Fibroblast of skin of abdomen (primary cell): ENCODE measurements at places on chromosomes 16 and 17.
A peak's percentile ranks its signal among the peaks of the same experiment; 100 is the strongest.

GRCh38 chr16:2715519-2715918, 4.5 kb downstream of the PRSS27 start:
- DNase-seq: peak; percentile 40

GRCh38 chr17:77826132-77826873, 132.2 kb upstream of the TNRC6C start:
- no peak for DNase-seq

- no peak for DNase-seq
Observed at GRCh38 chr17:73954951-73955350, 248.5 kb upstream of the RPL38 start.

GRCh38 chr17:33090806-33091205, 99.2 kb downstream of the SPACA3 start:
- no peak for DNase-seq

- DNase-seq: peak; percentile 37
Observed at GRCh38 chr16:11708421-11708820, 34.2 kb downstream of the TXNDC11 start.

GRCh38 chr16:3475604-3476375, 19.5 kb downstream of the C16orf90 start:
- no peak for DNase-seq

- DNase-seq: no peak
Observed at GRCh38 chr16:11687601-11688519, 19.6 kb downstream of the SNN start.

DNA sequence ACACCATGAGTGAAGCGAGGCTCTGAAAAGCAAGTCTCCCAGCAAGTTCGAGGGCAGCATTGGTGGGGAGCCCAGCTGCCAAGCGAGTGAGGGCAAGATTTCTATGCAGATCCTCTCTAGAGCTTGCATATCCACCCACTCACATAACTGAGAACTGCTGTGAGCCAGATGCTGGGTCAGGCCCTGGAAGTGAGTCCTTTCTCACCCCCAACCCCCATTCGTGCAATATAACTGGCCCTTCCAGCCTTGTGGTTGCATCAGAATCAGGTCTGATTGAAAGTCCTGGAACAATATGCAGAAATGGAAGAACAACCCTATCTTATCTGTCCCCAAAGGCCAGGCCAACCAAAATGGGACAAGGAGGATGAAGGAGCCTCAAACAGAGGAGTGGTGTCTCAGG, 146.6 kb downstream of the IRX5 start:
- peak; percentile 32 for DNase-seq

DNA sequence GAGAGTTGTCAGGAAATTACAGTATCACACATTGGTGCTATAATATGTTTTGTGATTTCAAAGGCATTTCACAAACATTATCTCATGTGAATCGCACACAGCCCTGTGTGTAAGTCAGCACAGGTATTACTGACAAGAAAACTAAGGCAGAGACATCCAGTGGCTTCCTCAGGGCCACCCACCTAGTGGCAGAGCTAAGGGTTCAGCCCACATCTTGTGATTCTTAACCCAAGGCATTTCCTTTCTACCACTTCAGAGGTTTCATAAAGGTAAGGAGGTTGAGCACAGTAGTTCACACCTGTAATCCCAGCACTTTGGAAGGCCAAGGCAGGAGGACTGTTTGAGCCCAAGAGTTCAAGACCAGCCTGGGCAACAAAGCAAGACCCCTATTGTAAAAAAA, 58.2 kb downstream of the STX8 start:
- no peak for DNase-seq

GRCh38 chr17:6749519-6749918, 6.3 kb upstream of the XAF1 start:
- peak; percentile 45 for DNase-seq

- DNase-seq: no peak
Observed at GRCh38 chr17:50939795-50940684, 73.9 kb upstream of the TOB1 start.

- DNase-seq: peak; percentile 99
Observed at GRCh38 chr16:55494994-55495421, 13.9 kb upstream of the LPCAT2 start.

DNA sequence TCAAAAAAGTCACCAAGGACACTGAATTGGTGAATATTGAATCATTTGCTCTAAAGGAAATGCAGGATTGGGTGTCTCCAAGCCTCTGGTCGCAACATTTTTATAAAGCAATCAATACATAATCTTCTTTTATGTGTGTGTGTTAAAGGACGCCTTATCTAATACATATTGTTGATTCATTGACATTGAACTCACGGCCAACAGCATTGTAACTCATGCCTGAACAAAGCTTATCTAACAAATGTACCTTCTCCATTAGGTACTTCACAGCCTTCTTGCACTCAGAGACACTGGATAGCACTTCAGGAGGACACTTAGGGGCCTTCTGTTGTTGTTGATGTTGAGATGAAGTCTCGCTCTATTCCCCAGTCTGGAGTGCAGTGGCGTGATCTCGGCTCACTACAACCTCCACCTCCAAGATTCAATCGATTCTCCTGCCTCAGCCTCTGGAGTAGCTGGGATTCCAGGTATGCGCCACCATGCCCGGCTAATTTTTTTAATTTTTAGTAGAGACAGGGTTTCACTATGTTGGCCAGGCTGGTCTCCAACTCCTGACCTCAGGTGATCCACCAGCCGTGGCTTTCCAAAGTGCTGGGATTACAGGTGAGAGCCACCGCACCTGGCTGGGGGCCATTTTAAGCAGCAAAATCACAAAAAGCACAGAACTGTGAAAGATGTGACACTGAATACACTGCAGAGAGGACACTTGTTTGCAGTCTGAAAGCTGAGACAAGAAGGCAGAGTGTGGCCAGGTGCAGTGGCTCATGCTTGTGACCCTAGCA, 13.2 kb upstream of the PDXDC1 start:
- DNase-seq: no peak

GRCh38 chr16:212999-213398, 16.2 kb downstream of the LUC7L start:
- DNase-seq: no peak

- no peak for DNase-seq
Observed at GRCh38 chr16:5557966-5558365, 460.4 kb upstream of the EEF2KMT start.

GRCh38 chr16:89473136-89473712, 17.1 kb downstream of the ANKRD11 start:
- DNase-seq: no peak

DNA sequence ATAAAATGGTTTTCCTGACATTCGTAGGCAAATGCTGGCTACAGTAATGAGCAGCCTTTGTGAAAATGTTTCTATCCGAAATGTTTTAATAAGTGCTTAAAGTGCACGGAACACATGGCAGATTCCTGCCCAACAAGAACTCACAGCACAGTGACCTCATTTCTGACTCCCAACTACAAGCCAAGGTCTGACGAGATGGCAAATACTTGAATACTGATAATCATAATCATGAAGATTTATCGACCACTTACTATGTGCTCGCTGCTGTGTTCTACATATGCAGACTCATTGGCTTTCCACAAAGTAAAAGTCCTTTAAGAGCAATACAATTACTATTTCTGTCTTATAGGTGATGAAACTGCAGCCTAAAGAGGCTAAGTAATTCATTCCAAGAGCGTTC, 238.1 kb upstream of the CDH5 start:
- peak; percentile 57 for DNase-seq

GRCh38 chr16:892536-893255, 78.1 kb downstream of the LMF1 start:
- DNase-seq: no peak

DNA sequence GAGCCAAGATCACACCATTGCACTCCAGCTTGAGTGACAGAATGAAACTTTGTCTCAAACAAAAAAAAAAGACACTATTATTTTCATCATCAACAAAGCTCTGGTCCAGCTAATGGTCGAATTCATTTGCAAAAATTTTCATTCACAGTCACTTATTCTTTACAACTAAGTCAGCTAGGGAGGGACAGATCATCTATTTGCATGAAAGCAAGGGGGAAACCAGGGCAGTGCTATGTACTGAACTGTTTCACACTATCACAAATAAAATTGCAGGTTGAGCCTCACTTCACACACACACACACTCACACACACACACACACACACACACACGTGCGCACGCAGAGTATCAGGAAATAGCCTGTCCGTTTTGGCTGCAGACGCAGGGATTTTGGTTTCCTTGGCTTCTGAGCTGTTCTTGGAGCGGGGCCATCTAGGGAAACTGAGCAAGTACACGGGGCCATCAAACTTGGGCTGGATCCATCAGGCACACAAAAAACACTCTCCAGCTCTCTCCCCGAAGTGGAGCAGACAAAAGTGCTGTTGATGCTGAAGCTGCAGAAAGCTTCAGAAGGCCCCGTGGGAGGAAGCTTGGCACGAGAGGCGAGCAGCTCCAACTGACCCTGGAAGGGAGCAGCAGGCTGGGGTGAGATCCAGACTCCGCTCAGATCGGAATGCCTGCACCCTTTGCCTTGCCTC, 44.3 kb upstream of the HELZ start:
- peak; percentile 42 for DNase-seq

DNA sequence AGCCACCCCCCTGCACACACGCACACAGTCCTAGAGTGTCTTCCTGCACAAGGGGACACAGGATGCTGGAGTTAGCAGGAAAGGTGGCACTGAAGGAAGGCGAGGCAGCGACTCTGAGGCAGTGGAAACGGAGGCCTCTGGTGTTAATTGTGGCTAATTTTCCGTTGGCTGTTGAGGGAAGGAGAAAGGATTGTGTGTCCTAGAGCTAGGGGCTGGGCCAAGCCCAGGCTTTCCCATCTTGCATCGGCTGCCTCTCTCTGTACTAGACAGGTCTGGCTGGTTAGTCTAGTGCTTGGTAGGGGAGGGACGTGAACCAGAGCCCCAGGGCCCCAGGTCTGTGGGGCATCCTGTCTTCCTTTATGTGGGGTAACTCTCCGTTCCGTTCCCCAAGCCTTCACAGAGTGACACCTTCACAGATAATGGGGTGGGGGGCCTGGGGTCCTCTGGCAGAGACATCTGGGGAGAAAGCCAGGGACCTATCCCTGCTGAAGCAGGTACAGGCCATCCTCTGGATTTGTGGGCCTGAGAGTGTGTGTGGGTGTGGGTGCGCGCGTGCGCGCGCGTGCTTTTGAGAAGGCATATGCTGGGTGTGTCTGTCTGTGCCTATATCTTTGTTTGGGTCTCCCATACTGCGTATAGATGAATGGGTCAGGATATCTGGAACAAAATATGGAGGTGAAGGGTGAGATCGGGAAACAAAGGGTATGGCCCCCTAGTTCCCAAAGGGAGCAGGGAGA, at the start of gene CHD3:
Gene CHD3 (plus strand): TSS at position 606 of the 737 bp plus-strand sequence. CDS start 212 bp downstream, outside the sequence.
- peak; percentile 20 for DNase-seq

DNA sequence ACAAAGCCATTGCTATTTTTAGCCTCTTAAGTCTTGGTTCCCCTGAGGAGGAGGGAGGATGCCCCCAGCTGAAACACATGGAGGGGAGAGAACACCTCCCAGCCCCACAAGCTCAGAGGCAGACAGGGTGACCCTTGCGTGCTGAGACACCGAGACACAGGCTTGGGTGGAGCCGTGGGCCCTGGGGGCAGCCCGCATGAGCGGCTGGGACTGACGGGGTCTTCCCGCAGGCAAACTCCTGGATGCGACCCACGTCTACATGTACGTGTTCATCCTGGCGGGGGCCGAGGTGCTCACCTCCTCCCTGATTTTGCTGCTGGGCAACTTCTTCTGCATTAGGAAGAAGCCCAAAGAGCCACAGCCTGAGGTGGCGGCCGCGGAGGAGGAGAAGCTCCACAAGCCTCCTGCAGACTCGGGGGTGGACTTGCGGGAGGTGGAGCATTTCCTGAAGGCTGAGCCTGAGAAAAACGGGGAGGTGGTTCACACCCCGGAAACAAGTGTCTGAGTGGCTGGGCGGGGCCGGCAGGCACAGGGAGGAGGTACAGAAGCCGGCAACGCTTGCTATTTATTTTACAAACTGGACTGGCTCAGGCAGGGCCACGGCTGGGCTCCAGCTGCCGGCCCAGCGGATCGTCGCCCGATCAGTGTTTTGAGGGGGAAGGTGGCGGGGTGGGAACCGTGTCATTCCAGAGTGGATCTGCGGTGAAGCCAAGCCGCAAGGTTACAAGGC, 9.8 kb downstream of the SLC16A3 start:
- peak; percentile 78 for DNase-seq

- DNase-seq: no peak
Observed at GRCh38 chr17:6170349-6170748, 100.2 kb downstream of the WSCD1 start.

DNA sequence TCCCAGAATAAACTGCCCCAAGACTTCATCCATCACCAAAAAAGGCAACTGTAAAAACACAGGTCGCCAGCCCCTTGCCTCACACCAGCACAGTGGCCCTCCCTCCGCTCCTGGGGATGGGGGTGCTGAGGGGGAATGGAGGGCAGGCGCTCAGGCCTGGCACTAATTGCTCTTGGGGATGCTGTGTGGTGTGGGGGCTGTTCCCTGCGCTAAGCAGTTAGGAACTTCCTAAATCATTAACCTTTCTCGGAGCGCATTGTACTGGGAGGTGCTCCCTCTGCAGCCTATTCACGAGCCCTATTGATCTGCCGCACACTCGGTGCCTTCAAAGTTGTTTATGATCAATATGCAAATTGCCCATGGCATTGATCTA, 199.9 kb downstream of the ZFHX3 start:
- DNase-seq: no peak

DNA sequence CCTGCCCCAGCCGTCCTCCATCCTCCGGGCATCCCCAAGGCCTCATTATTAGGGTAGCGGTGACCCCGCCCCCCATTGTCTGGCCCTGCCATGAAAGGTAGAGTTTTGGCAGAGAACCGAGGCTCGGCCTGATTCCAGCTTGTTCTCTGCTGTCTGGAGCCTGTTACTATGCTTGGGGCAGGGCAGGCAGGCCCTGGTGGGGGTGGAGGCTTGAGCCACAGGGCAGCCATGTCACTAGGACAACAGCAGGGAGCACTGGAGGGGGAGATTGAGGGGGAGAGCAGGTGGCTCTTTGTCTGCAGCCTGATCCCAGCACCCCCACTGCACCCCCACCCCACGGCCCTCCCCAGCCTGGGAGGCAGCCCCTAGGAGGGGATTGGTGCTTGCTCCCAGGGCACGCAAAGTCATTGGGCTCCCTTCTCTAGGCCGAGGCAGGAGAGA, 15.4 kb downstream of the RHBDL3 start:
- DNase-seq: no peak

- DNase-seq: no peak
Observed at GRCh38 chr16:69064764-69065313, 40.6 kb upstream of the HAS3 start.

GRCh38 chr16:26795184-26795583, 271.5 kb upstream of the C16orf82 start:
- no peak for DNase-seq

DNA sequence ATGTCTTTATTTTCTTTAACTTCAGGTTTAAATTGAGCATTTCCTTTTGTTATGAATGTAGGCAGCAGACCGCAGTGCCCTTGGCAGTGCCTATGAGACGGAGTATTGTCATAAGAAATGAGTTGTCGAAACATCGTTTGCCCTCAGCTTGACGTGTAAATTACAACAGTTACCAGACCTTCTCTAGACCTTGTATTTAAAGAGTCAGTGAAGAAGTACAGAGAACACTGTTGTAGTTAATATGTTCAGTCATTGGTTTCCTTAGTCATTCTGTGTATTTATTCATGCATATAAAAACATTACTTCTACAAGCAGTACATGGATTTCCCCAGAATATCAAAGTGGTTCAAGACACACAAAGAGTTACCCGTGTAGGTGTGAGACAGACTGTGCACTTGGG, 19.0 kb downstream of the IRF8 start:
- no peak for DNase-seq
